EL (cell line): ENCODE measurements at places on chromosomes 1 and 21.

- DNase-seq = no peak
These were observed 134.7 kb downstream of the ST6GALNAC3 start for GRCh38 chr1:76209238-76209637.

DNA sequence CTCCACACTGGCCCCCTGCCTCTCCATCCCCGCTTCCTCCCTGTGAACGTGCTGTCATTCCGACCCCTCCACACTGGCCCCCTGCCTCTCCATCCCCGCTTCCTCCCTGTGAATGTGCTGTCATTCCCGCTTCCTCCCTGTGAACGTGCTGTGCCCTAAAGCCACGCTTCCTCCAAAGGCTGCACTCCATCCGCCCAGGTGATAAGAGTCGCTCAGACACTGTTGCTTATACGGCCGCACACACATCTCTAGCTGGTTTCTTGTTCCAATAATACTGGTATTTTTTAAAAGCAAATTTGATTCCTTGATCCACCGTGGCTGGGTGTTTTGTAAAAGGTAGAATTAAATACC lies 39.3 kb upstream of the TSPEAR start:
- no peak for DNase-seq

- peak; percentile 54 for DNase-seq
These were observed 26.8 kb downstream of the PTTG1IP start for GRCh38 chr21:44846485-44847260.

DNA sequence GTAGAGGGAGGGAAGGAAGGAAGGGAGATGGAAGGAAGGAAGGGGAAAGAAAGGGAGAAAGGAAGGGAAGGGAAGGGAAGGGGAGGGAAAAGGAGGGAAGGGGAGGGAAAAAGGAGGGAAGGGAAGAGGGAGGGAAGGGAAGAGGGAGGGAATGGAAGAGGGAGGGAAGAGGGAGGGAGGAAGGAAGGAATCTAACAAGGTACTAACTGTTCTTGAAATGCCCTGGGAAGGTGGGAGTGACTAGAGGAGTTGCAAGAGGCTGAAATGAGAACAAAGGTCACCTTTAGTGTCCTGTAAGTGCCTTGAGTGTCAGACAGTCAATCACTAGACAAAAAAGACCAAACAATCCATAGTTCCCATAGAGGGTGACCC lies 2.3 kb upstream of the ATP2B4 start:
- DNase-seq = no peak

- no peak for DNase-seq
These were observed 42.6 kb upstream of the KLF17 start for GRCh38 chr1:44076066-44076465.

GRCh38 chr1:172323686-172324085 lies 96.8 kb upstream of the C1orf105 start:
- no peak for DNase-seq

DNA sequence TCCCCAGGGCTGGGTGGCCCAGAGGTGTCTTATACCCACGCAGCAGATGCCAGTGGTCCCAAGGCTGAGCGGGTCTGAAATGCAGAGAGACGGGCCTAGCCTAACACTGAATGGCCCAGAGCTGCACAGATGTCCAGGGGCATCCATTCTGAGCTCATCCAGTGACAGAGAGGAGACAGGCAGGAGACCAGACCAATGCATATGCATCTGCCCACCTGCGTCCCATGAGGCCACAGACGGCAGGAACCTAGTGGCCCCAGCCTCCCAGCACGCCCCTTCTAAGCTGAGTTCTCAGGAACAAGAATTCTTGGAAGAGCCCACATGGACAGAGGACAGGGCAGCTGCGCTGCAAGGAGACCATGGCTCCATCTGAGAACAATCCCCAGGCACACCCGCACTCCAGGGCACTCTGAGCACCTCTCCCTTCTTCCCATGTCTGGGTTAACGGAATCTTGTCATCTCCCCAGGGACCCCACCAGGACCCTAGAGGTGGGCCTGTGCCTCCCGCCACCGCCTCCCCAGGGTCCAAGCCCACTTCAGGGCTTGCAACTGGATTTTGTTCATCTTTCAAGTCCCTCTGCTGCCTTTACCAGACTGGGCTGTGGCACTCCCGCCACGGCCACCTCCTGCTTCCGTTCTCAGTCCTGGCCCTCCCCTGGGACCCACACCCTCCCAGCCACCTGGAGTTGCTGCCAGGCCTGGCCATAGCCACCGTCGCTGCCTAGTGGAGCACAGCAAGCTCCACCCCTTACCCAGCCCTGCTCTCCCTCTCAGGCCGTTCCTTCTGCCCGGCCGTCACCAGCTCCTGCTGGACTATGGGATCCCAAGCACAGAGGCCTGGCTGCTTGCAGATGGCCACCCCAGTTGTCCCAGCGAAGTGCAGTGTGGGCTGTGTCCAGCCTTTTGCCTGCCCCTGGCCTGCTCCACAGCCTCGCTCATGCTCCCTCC lies 3.3 kb downstream of the WNT3A start:
- DNase-seq = no peak

GRCh38 chr1:109765896-109766615 lies 2.3 kb upstream of the EPS8L3 start:
- DNase-seq = no peak

GRCh38 chr1:244451539-244451950 lies at the start of gene ADSS2:
Gene ADSS2, minus strand, starts transcription at chr1:244451909. Its CDS starts 92 bp downstream, at chr1:244451817.
- no peak for DNase-seq

GRCh38 chr1:245990315-245991022 lies 516.6 kb downstream of the SMYD3 start:
- DNase-seq = no peak

- DNase-seq = peak; percentile 84
These were observed 757 bp upstream of the NRIP1 start for GRCh38 chr21:15065392-15066122.

DNA sequence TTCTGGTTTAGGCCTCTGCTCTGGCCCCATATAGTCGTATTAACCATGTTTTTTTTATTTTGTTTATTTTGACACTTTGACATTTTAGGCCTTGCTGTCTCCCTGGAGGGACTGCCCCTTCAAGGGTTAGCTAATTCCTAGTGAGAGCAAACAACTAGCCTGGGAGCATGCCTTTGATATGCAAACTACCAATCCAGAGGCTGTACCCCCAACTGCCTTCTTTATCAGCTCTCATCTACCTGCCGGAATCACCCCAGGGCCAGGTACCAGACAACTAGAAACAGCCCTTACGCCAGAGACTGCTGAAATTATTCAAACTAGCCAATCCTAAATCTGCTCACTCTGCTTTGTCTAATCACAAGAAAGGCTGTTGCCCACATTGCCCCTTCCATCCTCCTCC lies 13.0 kb upstream of the ST6GALNAC5 start:
- no peak for DNase-seq

- no peak for DNase-seq
These were observed 11.0 kb downstream of the LDLRAP1 start for GRCh38 chr1:25554430-25554780.

DNA sequence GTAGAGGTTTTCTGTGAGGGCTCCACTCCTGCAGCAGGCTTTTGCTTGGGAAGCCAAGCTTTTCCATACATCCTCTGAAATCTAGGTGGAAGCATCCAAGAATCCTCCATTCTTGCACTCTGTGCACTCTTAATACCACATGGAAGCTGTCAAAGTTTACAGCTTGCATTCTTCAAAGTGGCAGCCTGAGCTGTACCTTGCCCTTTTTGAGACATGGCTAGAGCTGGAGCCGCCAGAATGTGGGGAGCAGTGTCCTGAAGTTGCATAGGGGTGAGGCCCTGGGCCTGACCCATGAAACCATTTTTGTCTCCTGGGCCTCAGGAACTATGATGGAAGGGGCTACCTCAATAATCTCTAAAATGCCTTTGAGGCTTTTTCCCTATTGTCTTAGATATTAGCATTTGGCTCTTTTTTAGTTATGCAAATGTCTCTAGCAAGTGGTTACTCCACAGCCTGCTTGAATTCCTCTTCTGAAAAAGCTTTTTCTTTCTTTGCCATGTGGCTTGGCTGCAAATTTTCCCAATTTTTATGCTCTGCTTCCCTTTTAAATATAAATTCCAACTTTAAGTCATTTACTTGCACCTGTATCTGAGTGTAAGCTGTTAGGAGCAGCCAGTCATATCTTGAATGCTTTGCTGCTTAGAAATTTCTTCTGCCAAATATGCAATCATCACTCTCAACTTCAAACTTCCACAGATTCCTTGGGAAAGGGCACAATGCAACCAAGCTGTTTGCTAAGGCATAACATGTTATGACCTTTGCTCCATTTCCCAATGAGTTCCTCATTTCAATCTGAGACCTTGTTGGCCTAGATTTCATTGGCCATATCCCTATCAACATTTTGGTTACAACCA lies 92.1 kb upstream of the ARTN start:
- no peak for DNase-seq

DNA sequence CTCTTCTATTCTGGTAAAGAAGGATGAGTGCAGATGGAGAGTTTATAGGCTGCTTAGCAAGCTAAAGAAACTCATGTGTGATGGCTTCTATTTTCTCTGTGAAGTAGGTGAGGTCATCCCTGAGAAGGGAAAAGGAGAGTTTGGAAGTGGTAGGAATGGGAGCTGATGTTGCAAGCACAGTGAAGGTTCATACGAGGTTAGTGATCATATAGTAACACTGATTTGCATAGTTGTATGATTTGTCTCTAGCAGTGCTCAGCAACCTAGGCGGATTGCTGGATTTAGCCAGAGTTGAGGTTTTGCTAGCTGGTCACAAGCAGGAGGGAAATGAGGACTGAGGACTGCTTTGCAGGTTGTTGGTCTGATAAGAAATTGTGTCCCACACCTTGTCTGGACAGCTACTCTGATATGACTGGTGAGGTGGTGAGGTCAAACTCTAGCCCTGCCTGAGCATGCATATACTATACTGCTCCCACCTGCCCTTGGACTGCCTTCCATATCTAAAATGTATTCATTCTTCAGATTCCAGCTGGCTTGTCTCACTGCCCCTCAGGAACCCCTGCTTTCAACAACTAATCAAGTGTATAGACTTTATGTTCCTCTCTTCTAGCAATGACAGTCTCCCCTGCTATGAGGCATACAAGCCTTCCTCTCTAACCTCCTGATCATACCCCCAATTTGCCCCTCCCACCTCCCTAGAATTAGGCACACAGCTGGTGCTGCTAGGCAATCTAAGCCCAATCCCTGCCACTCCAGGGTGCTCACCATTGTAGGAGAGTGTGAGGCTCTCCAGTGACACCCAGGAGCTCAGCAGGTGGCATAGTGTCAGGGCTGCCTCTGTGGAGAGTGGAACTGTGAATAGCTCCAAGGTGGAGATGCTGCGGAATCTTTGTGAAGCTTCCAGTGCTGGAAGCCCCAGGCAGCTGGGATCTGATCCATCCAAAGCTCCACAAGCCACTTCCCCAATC lies 18.5 kb downstream of the LRRC41 start:
- peak; percentile 44 for DNase-seq
